ENCODE measurements at places on chromosomes 5 and 9. TPM values are rescaled to one million over a fixed set of nuclear protein-coding genes. Genes with fewer than 3 reads are reported as not detected.

CDX1 gene
- 0.12 TPM for total RNA-seq

C9orf50 gene
- total RNA-seq = not detected

ROR2 gene
- 49.7 TPM for total RNA-seq

CXCL14 gene
- total RNA-seq = not detected

HAPLN1 gene
- total RNA-seq = 7.4 TPM

CCDC187 gene
- not detected for total RNA-seq

SHB gene
- 39.4 TPM for total RNA-seq

RAB3C gene
- total RNA-seq = not detected

ARL10 gene
- 3.2 TPM for total RNA-seq

LEAP2 gene
- not detected for total RNA-seq

ALDH7A1 gene
- 24.3 TPM for total RNA-seq

IL7R gene
- total RNA-seq = 0.47 TPM

TPPP gene
- 0.35 TPM for total RNA-seq

KCNN2 gene
- total RNA-seq = not detected

CARTPT gene
- total RNA-seq = not detected

FBP1 gene
- not detected for total RNA-seq

SLC27A4 gene
- total RNA-seq = 11.5 TPM

HNRNPK gene
- 423 TPM for total RNA-seq

OMD gene
- 22.1 TPM for total RNA-seq

SLC25A2 gene
- total RNA-seq = not detected

EMB gene
- 0.12 TPM for total RNA-seq

NTNG2 gene
- 1.3 TPM for total RNA-seq

SPINK6 gene
- total RNA-seq = not detected

WDR38 gene
- not detected for total RNA-seq

HRH2 gene
- 1.6 TPM for total RNA-seq

ZDHHC11B gene
- total RNA-seq = not detected
